ENCODE measurements at places on chromosomes 2 and 18. TPM values are rescaled to one million over a fixed set of nuclear protein-coding genes. Genes with fewer than 3 reads are reported as not detected.

GRCh38 chr2:19231625-19232024 lies 126.8 kb downstream of the OSR1 start:
- no peak for DNase-seq

LRATD1 gene
- not detected for total RNA-seq

KIAA2012 gene
- total RNA-seq, result not detected

CHRNG gene
- total RNA-seq, result not detected

DNAH7 gene
- total RNA-seq, result not detected

- DNase-seq, result no peak
These were observed 60.6 kb downstream of the IRS1 start for GRCh38 chr2:226738821-226739544.

- DNase-seq, result no peak
These were observed 129.4 kb downstream of the RAD51AP2 start for GRCh38 chr2:17388798-17389197.

- no peak for DNase-seq
These were observed 13.5 kb upstream of the CUL3 start for GRCh38 chr2:224598678-224599077.

FBXO15 gene
- total RNA-seq, result 0.60 TPM

ANKRD12 gene
- 103 TPM for total RNA-seq

IL18R1 gene
- 22.8 TPM for total RNA-seq

CCDC148 gene
- total RNA-seq, result not detected

DNA sequence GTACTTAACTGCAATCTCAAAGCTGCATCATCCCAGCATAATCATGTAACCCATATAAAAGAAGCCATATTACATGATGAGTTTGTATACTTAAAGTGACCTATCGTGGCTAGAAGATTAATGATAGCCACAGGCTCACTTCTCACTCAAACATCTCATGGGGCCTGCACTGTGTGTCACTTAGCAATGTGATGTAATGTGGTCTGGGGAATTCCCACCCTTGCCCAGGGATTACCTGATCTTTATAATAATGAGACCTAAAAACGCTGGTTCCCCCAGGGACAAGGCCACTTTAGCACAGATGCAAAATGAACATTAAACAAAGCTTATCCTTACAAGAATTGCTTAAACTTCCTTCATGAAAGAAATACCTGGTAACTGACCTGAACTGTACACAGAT lies 427.1 kb upstream of the CNTNAP5 start:
- no peak for DNase-seq

NEU2 gene
- not detected for total RNA-seq

DNA sequence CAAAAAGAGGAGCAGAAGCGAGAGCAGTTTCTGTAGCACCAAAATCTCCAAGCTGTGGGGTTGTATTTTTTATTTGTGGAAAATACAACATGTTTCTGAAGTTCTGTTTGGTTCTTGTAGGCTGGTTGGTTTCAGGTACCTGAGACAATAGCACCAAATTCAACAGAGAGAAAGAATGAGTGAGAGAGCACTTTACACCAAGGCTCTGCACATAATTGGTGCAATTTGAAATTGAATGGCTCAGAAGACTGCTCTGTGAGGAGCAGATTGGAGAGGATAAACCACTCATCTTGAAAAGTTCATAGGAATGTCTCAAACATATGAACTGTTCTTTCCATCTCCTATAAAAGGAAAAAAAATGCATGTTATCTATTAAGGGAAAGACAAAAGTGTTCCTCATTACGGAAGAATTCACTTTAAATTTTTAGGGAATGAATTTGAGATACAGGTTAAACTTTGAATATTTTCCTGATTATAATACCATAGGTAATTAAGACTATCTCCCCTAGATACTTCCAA lies 175.1 kb downstream of the ATAD2B start:
- no peak for DNase-seq

DNA sequence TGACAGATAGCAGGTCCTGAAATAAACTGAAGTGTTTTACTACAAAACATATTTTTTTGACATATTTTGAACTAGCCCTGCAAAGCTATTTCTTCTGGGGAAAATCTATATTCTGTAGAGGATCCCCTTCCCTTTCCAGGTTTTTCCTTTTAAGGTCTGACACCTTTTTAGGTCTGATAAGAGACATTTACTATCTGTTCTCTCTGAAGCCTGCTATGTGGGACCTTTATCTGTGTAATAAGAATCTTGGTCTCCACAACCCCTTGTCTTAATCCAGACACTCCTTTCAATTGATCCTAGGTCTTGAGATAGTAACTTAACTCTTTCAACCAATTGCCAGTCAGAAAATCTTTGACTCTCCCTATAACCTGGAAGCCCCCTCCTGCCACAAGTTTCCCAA lies 5.5 kb upstream of the PDK1 start:
- DNase-seq, result no peak

GRCh38 chr2:236608710-236609109 lies 39.1 kb downstream of the ACKR3 start:
- no peak for DNase-seq

SIX3 gene
- 0.13 TPM for total RNA-seq

CD207 gene
- not detected for total RNA-seq

DNA sequence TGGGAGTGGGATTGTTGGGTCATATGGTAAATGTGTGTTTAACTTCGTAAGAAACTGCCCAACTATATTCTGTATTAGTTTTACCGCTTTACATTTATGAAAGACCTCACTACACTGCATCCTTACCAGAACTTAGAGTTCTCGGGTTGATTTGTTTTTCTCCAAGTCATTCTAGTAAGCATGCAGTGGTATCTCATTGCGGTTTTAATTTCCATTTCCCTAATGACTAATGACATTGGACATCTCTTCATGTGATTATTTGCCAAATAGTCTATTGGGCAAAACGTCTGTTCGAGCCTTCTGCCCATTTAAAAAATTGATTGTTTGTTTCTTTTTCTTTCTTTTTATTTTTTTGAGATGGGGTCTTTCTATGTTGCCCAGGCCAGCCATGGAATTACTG lies 6.8 kb downstream of the FBLN7 start:
- no peak for DNase-seq
